ENCODE measurements at places on chromosomes 7 and 10.

DNA sequence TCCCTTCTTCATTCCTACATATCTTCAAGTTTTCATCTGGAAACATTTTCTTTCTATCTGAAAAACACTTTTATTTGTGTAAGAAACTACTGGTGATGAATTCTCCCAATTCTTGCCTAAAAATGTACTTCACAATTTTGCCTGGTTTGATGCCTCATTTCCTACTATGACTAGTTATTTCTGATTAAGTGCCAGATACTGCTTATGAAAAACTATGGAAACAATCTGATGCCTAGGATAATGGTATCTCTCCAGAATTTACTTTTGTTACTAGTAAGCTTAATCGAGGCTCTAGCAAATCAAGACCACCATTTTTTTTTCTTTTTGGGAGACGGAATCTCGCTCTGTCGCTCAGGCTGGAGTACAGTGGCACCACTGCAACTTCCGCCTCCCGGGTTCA is 31.3 kb downstream of the CACUL1 start:
- DNase-seq = no peak

DNA sequence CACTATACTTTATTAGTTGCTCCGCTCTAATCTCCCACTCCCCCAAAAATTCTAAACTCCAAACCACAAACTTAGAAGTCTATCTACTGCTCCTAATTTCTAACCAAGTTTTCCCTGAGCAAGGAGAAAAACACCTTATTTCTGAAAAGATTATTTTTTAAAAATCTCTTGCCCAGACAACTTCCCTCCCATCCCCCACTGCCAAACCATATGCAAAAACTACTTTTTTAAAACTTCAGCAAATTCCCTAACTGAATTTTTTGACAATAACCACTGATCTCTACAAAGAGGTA is 1.9 kb downstream of the UBE2H start:
- no peak for DNase-seq

DNA sequence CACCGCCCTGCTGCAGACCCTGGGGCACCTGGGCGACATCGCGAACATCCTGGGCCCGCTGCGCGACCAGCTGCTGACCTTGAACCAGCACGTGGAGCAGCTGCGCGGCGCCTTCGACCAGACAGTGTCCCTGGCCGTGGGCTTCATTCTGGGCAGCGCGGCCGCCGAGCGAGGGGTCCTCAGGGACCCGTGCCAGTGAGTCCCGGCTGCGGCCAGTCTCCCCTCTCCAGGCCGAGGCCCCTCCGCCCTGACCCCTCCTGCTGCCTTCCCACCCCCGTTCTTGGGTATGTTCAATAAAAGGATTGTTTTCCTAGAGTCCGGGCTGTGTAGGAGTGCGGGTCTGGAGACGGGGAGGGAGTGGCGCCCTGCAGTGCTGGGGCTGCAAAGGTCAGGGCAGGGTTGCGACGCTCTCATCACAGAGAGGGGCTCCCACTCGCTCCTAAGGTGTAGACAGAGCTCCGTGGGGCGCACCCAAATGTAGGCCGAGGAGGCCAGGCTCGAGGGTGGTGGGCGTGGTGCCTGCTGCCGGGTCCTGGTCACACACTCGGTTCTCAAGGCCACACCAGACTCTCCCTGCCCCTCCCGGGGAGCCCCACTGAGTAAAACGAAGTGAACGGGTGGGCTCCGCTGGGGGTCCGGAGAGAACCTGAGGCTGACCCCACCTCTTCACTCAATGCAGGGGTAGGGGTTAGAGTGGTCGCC is 1.4 kb downstream of the UTF1 start:
- no peak for DNase-seq

DNA sequence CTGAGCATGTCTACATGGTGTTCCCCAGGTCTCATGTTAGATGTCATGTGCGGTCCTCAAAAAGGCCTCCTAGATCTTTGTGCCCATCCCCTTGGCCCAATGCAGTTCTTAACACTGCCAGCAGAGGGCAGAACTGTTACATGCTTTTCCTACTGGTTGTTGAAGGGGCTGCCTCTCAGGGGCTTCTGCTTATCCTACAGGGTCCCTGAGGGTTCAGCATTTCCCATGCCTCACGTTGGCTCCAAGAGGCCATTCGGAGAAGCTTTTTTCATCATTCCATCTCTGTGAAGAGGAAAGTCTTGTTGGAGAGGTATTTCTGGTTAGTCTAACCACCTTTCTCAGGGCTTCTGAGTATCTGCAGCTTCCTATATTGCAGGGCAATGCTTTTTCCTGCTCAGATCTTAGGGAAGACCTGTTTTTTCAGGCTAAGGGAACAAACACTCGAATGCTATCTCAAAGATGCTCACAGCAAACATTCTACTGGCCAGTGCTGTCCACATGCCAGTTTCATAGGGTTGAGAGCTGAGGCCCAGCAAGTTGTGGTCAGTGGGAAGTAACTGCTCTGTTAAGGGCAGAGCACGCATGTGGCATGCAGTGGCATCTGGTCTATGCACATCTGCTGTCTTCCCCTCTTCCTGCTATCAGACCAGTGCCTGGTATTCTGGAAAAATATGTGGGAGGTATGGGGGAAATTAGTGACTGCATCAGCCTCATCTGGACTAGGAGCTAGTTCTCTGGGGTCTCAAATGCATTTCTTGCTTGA is 31.5 kb downstream of the MBL2 start:
- no peak for DNase-seq

DNA sequence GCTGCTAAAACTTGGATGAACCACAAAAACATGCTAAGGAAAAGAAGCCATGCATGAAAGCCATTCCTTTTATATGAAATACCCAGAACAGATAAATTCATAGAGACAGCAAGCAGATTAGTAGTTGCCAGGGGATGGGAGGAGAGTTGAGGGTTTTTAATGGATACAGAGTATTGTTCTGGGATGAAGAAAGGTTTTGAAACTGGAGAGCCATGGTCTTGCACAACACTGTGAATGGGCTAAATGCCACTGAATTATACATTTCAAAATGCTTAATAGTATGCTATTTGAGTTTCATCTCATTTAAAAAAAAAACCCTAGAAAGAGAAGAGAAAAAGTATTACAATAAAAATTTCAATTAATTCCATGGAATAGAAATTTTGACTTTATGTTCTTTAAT is 154.3 kb downstream of the GNAT3 start:
- no peak for DNase-seq

DNA sequence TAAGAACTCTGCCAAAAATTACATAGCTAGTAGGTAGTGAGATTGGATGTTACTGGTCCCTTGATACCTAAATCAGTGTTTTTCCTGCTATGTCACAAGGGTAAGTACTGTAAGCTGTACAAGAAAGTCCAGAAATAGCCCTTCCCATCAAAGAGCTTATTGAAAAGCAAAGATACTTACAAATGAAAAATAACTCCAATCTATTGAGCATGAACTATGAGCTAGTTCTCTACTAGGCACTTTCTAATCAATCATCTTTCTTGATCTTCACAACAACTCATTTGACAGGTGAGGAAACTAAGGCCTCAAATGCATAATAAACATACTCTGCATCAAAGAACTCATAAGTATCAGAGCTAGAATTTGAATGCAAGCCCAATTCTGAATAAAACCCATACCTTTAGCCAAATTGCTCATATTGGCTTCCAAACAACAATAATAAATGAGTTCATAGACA is 249.8 kb upstream of the TCF7L2 start:
- no peak for DNase-seq

GRCh38 chr7:122068999-122069398 is 75.0 kb downstream of the AASS start:
- no peak for DNase-seq

GRCh38 chr10:81696609-81697388 is 178.2 kb upstream of the NRG3 start:
- no peak for DNase-seq

- DNase-seq = no peak
Observed at GRCh38 chr10:95355301-95355700, 64.5 kb upstream of the PDLIM1 start.
